Esophagus muscularis mucosa (tissue), 4 donors: ENCODE measurements at places on chromosomes 11 and 22. TPM values are rescaled to one million over a fixed set of nuclear protein-coding genes. Genes with fewer than 3 reads are reported as not detected.

DNA sequence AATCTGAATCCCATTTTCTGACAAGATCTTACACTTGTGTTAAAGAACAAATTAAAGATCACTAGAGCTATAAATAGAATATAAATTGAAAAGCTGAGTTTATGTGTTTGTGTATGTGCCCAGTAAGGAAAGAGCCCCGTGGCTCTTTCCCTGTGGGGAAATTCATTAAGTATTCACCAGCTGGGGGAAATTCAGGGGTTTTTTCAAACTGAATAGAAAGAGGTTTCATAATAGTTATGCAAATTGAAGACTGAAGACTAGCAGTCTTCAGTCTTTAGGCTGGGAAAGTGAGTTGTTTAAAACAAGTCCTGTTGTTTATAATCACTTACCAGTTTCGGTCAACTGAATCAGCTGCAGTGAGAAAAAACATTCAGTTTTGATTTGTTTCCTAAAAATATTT is 11.3 kb upstream of the MS4A7 start:
- no peak for DNase-seq
- no peaks in the 10 kb centered on the region for H3K4me1 ChIP-seq
- peaks cover 4% of the 10 kb centered on the region for H3K27me3 ChIP-seq
- H3K36me3 ChIP-seq: no peaks in the 10 kb centered on the region

DNA sequence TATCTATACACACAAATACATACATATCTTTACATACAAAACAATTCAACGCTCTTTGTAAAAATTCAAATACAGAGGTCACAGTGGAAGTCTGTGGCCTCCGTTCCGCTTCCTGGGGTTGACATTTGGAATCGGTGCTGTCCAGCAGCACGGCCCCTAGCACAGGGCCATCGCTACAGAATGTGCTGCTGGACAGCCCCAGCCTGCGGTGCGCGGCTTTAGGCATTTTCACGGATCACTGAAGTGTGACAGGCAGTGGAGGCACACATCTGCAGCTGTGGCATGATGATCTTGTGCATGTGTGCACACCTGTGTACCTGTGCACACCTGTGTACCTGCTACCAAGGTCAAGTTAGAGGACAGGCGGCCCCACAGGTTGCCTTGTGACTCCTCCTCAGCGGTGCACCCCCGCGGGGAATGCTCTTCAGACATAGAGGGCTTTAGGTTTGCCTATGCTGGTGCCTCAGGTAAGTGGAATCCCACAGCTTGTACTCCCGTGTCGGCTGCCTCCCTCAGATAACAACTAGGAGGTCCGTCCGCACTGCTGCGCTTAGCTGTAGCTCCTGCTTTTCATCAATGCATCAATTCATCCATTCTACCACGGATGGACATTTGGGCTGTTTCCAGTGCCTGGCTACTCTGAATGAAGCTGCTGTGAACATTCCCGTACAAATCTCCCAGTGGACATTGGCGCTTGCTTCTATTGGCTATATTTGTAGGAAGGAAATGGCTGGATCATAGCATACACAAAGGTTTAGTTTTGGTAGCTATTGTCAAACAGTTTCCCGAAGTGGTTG is 29.9 kb downstream of the GAL start:
- no peak overlapping the region for H3K27ac ChIP-seq
- no peak overlapping the region for H3K4me3 ChIP-seq
- H3K27me3 ChIP-seq: no peaks in the 10 kb centered on the region
- H3K4me1 ChIP-seq: no peaks in the 10 kb centered on the region
- H3K36me3 ChIP-seq: no peaks in the 10 kb centered on the region

DNA sequence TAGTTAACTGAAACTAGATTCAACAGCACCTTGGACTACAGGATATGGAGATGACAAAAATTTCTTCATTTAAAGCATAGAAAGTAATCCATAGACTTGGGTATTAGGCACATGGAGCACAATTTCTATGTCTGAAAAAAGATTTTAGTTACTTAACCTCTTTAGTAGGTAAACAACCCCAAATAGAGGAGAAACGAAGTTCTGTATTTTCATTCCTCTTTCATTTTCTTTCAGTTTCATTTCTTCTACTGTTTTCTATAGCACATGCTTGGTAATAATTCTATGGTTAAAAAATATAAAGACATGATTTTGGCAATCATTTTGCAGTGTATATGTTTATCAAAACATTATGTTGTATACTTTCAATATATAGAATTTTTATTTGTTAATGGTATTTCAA is 99.5 kb downstream of the CASP12 start:
- no peak overlapping the region for H3K27ac ChIP-seq
- H3K4me3 ChIP-seq: no peak overlapping the region
- DNase-seq: no peak
- H3K27me3 ChIP-seq: no peaks in the 10 kb centered on the region

DNA sequence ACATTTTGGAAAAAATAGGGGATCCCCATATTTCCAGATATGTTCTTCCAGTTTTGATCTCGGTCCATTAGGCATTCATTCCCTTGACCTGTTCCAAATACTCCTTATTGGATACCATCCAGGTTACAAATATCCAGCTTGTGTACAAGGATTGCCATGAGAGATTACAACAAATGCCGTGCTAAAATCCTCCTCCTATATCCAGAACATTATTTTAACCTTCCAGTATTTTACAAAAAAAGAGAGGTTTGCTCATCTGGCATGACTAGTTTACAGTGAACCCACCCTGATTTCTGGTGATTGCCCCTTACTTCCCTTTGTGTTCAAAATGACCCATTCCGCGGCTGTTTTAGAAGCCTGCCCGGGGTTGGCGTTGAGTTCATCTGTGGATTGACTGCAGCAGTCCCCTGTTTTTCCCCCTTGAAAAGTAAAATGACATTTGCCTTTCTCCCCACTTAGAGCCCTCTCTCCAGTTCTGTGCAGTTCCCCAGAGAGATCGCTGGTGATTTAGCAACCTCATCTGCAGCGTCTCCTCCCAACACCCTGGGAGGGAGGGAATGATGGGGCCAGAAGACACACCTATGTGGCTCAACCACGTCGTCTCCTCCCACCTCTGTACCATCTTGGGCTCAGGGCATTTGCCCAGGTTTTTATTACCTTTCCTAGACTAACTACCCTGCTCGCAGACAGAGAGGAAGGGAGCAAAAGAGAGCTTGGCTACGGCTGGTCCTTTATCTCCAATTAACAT is 73.6 kb downstream of the DSCAML1 start:
- no peaks in the 10 kb centered on the region for H3K4me1 ChIP-seq
- H3K27ac ChIP-seq: no peak overlapping the region
- H3K27me3 ChIP-seq: no peaks in the 10 kb centered on the region
- no peak for DNase-seq

GRCh38 chr22:45051946-45052345 is 42.1 kb upstream of the PHF21B start:
- H3K4me1 ChIP-seq: no peaks in the 10 kb centered on the region
- H3K27ac ChIP-seq: no peak overlapping the region
- no peak overlapping the region for H3K4me3 ChIP-seq
- H3K36me3 ChIP-seq: no peaks in the 10 kb centered on the region
- H3K27me3 ChIP-seq: no peaks in the 10 kb centered on the region

DNA sequence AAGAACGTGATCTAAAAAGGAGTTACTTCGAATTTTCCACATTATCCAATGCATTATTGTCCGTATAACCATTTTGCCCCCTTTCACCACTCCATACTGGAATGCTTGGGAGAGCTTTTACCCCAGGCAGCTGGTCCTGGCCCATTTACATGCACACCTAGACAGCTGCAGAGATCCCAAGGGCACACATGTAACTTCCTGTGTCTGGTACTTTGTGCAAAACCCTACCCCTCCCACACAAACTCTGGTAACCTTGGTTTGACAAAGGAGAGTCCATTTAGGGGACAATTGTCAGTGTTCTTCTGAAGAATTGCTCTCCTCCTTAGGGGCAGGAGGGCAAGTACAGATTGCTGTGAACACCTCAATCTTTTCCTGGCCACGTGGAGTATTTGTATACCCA is 57.3 kb upstream of the SORL1 start:
- H3K4me1 ChIP-seq: peaks cover 8% of the 10 kb centered on the region
- H3K27ac ChIP-seq: no peak overlapping the region
- no peaks in the 10 kb centered on the region for H3K27me3 ChIP-seq
- H3K36me3 ChIP-seq: no peaks in the 10 kb centered on the region
- no peak overlapping the region for H3K4me3 ChIP-seq
- DNase-seq: no peak

DNA sequence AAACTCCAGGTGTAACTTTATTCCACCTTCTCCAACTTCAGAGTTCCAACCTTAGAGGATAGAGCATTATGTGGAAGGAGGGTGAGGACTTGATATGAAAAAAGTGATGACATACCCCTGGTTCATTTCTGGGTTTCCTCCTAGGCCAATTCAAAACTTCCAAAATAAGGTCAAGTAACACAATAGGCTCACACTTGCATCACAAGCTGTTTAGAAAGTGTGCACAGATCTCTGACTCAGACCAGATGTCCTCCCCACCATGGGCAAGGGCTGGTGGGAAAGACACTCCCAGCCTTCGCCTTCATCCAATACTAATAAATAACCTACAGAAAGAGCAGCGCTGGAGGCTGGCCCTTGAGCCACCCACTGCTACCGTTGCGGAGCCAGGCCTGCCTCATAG is 5.8 kb upstream of the BUD13 start:
- DNase-seq: no peak
- H3K27me3 ChIP-seq: no peaks in the 10 kb centered on the region
- peaks cover 46% of the 10 kb centered on the region for H3K36me3 ChIP-seq
- H3K27ac ChIP-seq: no peak overlapping the region
- H3K4me1 ChIP-seq: peaks cover 3% of the 10 kb centered on the region
- no peak overlapping the region for H3K4me3 ChIP-seq

DNA sequence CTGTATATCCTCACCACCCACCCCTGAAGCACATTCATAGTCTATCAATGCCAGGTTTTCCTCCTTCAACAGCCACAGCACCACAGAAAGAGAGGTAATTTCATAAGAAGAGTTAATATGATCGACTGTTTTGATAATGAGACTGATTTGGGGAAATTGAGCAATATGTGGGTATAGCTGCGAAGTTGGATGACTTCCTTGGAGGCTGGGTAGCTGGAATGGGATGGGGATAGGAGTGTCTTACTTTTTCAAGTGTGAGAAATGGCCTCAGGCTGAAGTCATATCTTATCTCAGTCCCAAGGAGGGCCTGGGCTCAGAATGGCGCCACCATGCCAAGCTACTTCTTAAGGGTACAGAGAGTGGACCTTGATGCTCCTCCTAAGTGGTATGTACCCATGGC is 187.6 kb upstream of the CCDC90B start:
- H3K4me3 ChIP-seq: no peak overlapping the region
- H3K4me1 ChIP-seq: no peaks in the 10 kb centered on the region
- DNase-seq: no peak
- H3K27ac ChIP-seq: no peak overlapping the region
- H3K27me3 ChIP-seq: no peaks in the 10 kb centered on the region
- H3K36me3 ChIP-seq: no peaks in the 10 kb centered on the region

GRCh38 chr22:38835888-38836301 is 7.9 kb downstream of the NPTXR start:
- no peaks in the 10 kb centered on the region for H3K27me3 ChIP-seq
- no peaks in the 10 kb centered on the region for H3K4me1 ChIP-seq
- no peak overlapping the region for H3K4me3 ChIP-seq
- H3K27ac ChIP-seq: no peak overlapping the region
- no peak for DNase-seq
- no peaks in the 10 kb centered on the region for H3K36me3 ChIP-seq

DNA sequence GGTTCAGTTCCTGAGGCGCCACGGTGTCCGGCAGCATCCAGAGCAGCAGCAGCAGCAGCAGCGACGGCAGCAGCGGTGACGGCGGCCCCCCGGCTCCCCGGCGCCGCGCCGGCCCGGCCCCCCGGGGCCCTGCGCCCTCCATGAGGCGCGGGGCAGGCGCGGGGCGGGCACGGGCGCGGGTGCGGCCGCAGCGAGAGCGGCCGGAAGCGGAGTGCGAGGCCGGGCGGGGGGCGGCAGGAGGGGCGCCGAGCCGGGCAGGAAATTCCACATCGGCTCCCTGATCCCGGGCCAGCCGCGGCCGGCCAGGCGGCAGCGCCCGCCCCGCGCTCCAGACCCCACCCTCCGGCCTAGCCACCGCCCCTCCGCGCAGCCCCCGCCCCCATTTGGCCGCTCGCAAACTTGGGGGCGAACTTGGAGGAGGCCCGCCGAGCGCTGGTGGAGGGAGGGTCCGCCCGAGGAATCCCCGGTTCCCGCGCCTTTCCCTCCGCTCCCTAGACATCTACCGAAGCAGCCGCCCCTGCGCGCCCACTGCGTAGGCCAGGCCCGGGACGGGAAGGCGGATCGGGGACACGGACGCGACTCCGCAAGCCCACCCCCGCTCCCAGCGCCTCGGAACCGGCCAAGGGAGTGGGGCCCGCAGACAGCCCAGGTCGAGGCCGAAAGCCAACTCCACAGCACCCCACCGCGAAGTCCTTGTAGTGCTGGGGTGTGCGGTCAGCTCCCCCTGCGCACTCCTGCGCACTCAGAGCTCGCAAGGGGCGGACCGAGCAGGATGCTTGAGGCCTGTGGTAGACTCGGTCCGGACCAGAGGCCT is at the start of gene SCARF2:
SCARF2 (minus strand) TSS at position 213 of the 814 bp plus-strand sequence; CDS start at position 142, 71 bp downstream.
- H3K27me3 ChIP-seq: no peaks in the 10 kb centered on the region
- H3K27ac ChIP-seq: peak within 1 kb of the TSS; percentile 83
- peak within 1 kb of the TSS; percentile 69 for H3K4me3 ChIP-seq
- no peaks in the 10 kb centered on the region for H3K36me3 ChIP-seq

DNA sequence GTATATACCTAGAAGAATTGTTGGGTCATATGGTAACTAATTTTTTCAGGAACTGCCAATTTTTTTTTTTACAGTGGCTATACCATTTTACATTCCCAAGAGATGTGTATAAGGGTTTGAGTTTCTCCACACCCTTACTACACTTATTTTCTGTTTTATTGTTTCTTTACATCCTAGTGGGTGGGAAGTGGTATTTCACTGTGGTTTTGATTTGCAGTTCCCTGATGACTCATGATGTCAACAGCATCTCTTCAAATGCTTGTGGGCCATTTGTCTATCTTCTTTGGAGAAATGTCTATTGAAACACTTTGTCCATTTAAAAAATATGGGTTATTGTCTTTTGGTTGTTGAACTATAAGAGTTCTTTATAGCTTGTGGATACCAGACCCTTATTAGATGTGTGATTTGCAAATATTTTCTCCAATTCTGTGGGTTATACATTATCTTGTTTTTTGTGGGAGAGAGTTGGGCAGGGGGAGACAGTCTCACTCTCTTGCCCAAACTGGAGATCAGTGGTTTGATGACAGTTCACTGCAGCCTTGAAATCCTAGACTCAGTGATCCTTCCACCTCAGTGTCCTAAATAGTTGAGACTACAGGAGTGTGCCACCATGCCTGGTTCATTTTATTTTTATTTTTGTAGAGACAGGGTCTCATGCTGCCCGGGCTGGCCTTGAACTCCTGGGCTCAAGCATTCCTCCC is 30.3 kb upstream of the PISD start:
- DNase-seq: no peak
- H3K4me3 ChIP-seq: no peak overlapping the region
- no peaks in the 10 kb centered on the region for H3K27me3 ChIP-seq
- no peaks in the 10 kb centered on the region for H3K4me1 ChIP-seq
- H3K36me3 ChIP-seq: peaks cover 95% of the 10 kb centered on the region

GRCh38 chr22:31122532-31123291 is at the start of gene INPP5J:
TSS of gene INPP5J (plus strand) at chr22:31122966. CDS start at chr22:31123015, 49 bp downstream.
- no peaks in the 10 kb centered on the region for H3K27me3 ChIP-seq
- peak within 1 kb of the TSS; percentile 53 for H3K4me3 ChIP-seq
- H3K4me1 ChIP-seq: peaks cover 17% of the 10 kb centered on the region
- DNase-seq: no peak

- no peak for DNase-seq
- H3K36me3 ChIP-seq: no peaks in the 10 kb centered on the region
- peaks cover 63% of the 10 kb centered on the region for H3K4me1 ChIP-seq
- no peaks in the 10 kb centered on the region for H3K27me3 ChIP-seq
- no peak overlapping the region for H3K27ac ChIP-seq
Measured at GRCh38 chr11:78163828-78164227, 24.4 kb upstream of the ALG8 start.

BIK gene
- total RNA-seq: 0.32 TPM

GNAZ gene
- total RNA-seq: 56.9 TPM

CLDN5 gene
- 39.9 TPM for total RNA-seq

KRTAP5-10 gene
- not detected for total RNA-seq

CD3D gene
- not detected for total RNA-seq

FREY1 gene
- 1.3 TPM for total RNA-seq

YPEL4 gene
- 0.69 TPM for total RNA-seq
